HT1080 (cell line): ENCODE measurements at places on chromosomes 3 and 15.

GRCh38 chr15:98416222-98416855 is 232.0 kb upstream of the IGF1R start:
- no peak for DNase-seq

- DNase-seq: no peak
Observed at GRCh38 chr15:96629511-96629910, 299.0 kb downstream of the NR2F2 start.

- no peak for DNase-seq
Observed at GRCh38 chr3:180447136-180447535, 154.8 kb upstream of the TTC14 start.

- DNase-seq: no peak
Observed at GRCh38 chr15:78142332-78142731, 6.8 kb upstream of the IDH3A start.

DNA sequence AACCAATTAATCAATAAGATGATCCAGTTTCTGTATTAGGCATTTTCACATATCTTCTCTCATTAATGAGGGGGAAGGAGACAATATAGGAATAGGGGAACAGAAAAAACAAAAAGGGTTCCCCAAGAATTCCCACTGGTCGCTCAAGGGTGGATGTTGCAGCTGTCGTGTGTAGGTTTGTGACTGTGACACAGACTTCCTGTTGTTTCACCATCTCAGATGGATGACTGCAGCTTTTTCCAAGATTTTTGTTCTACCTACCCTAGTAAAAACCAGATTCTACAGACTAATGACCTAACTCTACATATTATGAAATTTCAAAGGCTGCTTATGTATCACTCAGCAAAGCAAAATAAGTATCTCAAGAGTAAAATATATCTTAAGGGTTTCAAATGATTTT is 73.7 kb upstream of the MB21D2 start:
- DNase-seq: no peak

- DNase-seq: no peak
Observed at GRCh38 chr15:81126892-81127291, 7.2 kb upstream of the CFAP161 start.

- DNase-seq: peak; percentile 31
Observed at GRCh38 chr15:85964471-85964870, 115.2 kb upstream of the AGBL1 start.

DNA sequence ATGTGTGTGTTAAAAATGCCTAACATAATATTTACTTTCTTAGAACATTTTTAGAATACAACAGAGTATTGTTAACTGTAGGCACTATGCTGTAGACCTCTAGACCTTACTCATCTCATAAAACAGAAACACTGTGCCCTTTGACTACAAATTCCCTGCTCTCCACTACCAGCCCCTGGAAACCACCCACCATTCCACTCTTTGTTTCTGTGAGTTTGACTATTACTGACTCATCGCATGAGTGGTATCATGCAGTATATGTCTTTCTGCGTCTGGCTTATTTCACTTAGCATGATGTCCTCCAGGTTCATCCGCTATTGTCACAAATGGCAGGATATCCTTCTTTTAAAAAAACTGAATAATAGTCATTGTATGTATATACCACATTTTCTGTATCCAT is 216.7 kb upstream of the CFAP20DC start:
- DNase-seq: peak; percentile 76

DNA sequence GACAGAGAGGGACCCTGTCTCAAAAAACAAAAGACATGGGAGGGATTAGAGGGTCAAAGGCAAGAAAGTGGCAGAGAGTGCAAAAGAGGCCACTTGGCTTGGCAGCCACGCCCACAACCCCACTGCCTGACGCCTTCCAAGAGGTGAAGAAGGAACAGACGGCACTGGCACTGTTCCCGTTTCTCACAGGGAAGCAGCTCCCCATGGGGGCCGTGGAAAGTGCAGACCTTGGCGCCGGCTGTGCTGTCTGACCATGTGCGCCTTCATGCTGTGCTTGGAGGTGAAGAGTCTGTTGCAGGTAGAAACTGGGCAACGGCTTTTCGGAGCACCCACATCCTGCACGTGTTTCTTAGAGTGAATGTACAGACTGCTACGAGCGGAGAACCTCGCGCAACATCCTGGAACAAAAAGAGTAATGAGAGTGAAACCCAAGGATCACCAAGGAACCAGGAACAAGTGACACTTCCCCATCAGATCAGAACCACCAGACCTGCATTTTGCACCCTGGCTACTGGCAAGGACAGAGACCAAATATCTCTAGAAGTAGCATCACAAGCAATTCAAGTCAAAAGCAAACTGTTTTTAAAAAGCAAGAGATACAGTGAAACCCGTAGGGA is 9.7 kb downstream of the ZXDC start:
- DNase-seq: no peak

- DNase-seq: peak; percentile 96
Observed at GRCh38 chr3:8482960-8483665, 18.5 kb upstream of the LMCD1 start.

DNA sequence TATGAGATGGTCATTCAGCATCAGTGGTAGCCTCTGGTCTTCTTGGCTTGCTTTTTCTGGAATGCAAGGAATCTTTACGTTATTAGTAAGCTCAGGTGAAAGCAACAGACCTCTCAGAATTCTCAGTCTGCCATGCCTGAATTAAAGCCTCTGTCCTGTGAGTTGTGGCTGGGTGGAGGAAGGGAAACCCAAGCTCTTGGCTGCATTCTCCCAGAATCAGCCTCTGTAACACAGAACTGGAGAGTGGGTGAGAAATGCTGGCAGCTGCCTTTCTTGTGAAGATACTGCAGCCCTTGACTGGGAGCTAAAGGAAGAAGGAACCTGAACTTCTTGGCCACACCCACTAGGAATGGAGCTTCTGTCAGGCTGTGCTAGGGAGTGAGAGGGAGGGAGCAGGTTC is 505.8 kb downstream of the EPHA3 start:
- no peak for DNase-seq

DNA sequence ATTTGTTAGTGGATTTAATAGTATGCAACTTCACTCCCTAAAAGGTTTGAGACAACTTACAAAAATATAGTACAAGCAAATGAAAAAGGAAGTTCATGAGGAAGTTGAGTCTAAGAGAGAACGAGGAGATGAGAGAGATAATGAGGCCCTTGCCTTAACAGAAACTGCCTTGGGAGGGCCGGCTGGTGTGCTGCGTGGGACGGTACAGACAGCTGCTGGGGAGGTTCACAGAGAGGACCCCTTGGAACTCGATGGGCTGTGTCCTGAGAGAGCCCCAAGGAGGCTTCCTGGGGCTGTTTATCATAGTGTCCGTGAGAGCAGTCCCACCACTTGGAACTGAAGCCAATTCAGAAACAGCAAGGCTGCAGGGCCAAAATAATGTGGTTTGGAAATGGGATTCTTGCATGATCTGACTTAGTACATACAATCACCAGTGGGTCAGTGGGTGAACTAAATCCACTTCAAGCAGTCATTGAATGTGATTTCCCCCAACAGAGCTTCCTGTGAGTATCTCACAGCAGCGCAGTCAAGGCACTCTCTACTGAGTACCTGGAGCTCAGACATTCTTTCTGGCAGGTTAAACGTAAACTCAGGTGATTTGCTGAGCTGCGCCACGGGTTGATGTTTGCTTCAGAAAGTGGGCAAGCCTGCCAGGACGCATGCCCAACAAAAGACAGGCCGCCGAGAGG is 90.8 kb downstream of the CRTC3 start:
- DNase-seq: no peak

DNA sequence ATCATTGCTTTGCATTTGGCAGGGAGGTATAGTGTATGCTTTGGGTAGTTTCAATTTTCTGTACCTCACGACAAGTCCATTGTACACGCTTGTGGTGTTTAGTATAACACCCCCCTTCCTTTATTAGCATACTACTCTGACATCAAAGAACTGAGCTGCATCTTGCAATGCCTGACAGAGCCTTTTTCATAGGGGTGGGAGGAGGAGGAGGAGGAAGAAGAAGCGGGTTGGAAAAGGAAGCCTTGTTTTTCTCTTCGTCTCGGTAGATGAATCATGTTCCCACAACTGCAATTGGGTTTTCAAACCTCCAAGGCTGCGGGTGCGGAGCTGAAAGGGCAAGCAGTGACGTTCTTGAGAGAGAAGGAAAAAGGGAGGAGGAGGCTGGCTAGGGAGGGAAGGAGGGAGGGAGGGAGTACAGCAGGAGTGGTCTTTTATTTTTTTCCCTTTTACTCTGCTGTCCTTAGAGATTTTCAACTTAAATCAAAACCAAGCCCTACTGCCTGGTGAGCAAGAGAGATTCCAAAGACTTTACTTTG is 175.7 kb downstream of the KLHL25 start:
- DNase-seq: peak; percentile 98

- peak; percentile 46 for DNase-seq
Observed at GRCh38 chr15:77085297-77085696, 14.4 kb upstream of the TSPAN3 start.

DNA sequence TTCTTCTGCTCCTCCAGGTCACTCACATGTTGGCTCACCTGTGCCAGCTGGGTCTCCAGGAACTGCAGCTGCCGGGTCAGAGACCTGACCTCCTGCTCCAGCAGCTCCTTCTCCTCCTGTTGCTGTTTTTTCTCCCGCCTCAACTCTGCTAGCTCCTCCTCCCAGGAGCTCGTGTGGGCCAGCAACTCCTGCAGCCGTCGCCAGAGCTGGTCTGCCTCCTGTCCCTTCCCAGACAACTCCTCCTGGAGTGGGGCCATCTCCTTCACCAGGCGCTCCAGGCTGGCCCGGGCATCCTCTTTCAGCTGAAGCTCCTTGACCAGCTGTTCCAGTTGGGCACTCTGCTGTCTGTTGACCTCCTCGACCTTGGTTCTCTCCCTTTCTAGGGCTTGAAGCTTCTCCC is 24.5 kb downstream of the CXCR6 start:
- no peak for DNase-seq

- no peak for DNase-seq
Observed at GRCh38 chr3:151145713-151146070, 57.3 kb downstream of the GPR171 start.

GRCh38 chr15:93189561-93189960 is 100.5 kb upstream of the RGMA start:
- no peak for DNase-seq

DNA sequence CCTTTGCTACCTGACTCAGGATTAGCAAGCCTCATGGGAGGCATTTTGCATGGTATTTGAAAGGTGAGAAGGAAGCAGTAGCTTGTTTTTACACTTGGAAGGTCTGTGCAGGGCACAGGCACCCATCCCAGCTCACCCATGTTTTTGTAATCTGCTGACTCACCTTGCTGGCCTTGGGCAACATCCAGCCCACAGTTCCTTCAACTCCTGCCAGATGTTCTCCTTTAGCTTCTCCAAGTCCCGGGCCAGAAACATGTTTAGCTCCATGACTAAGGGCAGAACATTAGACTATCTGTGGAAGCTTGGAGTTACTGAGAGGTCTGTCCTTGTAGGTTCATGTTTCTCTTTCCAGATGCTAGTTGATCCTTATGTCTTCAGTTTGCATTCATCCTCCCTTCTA is 12.4 kb upstream of the ZNF770 start:
- DNase-seq: peak; percentile 95

GRCh38 chr3:5032844-5033243 is 53.6 kb downstream of the BHLHE40 start:
- DNase-seq: no peak
